ENCODE measurements at places on chromosomes 7 and 10.

DNA sequence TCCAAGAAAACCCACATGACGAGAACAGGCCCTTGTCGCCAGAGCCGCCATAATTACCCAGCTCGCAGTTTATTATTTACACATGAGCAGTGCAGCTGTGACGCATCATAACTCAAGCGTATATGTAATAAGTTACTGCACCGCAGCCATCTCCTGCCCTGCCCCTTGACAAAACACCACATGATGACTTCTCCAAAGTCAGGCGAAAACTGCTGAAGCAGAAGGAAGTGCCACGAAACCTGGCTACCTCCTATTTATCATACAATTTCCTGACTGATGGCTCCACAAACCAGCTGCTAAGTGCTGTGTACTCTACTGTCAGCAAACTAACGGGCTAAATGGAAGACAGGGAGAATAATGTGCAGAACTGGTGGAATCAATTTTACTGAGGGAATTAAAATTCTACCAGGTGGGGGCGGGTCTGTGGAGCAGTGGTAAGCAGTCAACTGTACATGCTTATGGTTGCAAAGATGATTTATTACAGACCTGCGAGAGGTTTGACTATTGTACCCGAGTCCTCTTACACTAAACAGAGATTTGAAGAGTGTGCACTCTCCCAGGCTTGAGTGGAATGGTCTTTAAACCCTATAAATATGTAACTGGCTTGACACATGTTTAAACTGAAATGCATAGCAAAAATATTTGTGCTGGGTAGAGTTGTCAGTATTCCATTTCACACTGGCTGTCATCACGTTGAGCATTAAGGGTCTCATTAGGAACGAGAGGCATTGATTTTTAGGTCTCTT is 156.0 kb downstream of the GLI3 start:
- no peak for DNase-seq

DNA sequence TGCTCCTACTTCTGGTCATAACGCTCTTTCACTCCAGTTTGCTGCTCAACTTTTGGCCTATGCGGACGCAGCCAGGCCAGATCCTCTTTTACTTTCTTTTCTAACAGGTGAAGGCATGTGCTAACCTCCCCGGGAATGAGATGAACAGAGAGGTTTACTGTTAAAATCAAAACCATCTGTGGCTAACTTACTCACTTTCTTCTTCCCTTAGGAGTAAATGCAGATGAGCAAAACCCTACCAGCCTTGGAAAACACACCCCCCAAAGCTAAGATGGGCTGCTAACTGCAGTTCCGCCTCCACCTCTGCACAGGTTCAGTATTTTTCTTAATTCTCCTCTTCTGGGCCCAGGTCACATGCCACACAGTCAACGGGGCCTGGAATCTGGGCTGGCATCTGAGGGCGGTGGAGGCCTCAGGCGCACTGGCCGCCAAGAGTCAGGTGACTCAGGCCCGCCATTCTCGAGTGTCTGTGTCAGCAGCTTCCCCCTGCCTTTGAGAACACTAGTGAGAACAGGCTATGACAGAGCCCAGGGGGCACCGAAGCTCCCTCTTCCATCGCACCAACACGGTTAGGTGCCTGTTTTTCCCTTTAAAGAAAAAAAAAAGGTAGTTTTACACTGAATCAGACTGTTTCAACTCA is 11.1 kb downstream of the FAM53B start:
- DNase-seq = peak; percentile 39

- DNase-seq = no peak
Measured at GRCh38 chr7:85659364-85659763, 472.5 kb upstream of the SEMA3D start.

GRCh38 chr7:22611758-22612079 is 111.7 kb upstream of the STEAP1B start:
- no peak for DNase-seq

- no peak for DNase-seq
Measured at GRCh38 chr10:35417795-35418194, 81.5 kb downstream of the CCNY start.

- DNase-seq = no peak
Measured at GRCh38 chr10:50556237-50557120, 67.3 kb downstream of the SGMS1 start.

DNA sequence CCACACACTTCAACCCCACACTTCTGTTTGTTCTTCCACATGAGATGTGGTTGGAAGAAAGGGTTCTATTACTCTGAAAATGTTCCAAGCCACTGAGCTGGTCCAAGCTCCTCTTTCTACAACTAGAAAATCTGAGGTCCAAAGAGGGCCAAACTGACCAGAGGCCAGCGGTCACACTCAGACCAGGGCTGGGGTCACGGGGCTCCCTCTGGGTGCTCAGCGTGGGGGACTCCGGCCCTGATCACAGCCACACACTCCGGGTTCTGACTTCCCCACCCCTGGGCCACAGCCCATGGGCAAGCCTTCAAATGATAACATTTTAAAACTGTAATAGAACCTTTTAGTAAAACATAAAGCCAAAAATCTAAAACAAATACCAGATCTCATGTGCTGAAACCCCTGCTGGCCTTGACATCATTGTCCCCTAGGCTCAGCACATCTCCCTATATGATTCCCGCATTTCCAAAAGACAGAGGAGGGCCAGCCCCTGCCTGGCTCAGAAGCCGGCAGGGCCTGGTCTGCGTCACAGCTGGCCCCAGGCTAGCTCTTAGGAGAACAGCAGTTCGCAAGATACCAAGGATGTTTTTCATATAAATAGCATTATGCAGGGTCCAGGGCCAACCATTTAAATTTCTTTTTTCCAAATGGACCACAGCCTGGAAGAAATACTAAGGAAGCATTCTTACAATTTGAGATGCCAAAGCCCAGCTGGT is 3.3 kb downstream of the CRYGN start:
- DNase-seq = no peak

GRCh38 chr7:1358376-1359050 is 100.8 kb downstream of the MICALL2 start:
- DNase-seq = no peak

Measured in T follicular helper cell (primary cell).